Placental pericyte (primary cell): ENCODE measurements at places on chromosomes 4 and X. TPM values are rescaled to one million over a fixed set of nuclear protein-coding genes. Genes with fewer than 3 reads are reported as not detected.

NUP62CL gene
- 0.86 TPM in 1 of 2 replicates, not detected in the other for total RNA-seq

GPRASP1 gene
- 1.3 and 1.4 TPM in 2 replicates for total RNA-seq

PFKFB1 gene
- total RNA-seq, result not detected in 2 replicates

HPF1 gene
- 24.7 and 27.1 TPM in 2 replicates for total RNA-seq

UGT2A1 gene
- total RNA-seq, result not detected in 2 replicates

SRPK3 gene
- total RNA-seq, result 0.44 and 1.7 TPM in 2 replicates

HOPX gene
- 1.7 TPM in 1 of 2 replicates, not detected in the other for total RNA-seq

MAMLD1 gene
- total RNA-seq, result 1.7 and 1.8 TPM in 2 replicates

FAM47E gene
- total RNA-seq, result not detected in 2 replicates

PDE5A gene
- 85.3 and 105 TPM in 2 replicates for total RNA-seq

CRLF2 gene
- not detected in 2 replicates for total RNA-seq

SYP gene
- under 0.01 and 0.29 TPM in 2 replicates for total RNA-seq

ARAP2 gene
- under 0.01 and 3.0 TPM in 2 replicates for total RNA-seq

ADGRG2 gene
- not detected in 2 replicates for total RNA-seq

FAM53A gene
- 1.7 and 4.8 TPM in 2 replicates for total RNA-seq

DGAT2L6 gene
- total RNA-seq, result not detected in 2 replicates

NDST3 gene
- 0.29 and 0.44 TPM in 2 replicates for total RNA-seq

PCGF3 gene
- total RNA-seq, result 31.5 and 51.8 TPM in 2 replicates

MAGEB17 gene
- not detected in 2 replicates for total RNA-seq

TRIM61 gene
- total RNA-seq, result 2.7 and 4.2 TPM in 2 replicates
